ENCODE measurements at places on chromosomes 11 and 22. TPM values are rescaled to one million over a fixed set of nuclear protein-coding genes. Genes with fewer than 3 reads are reported as not detected.

SPI1 gene
- 0.44 TPM for total RNA-seq

DNA sequence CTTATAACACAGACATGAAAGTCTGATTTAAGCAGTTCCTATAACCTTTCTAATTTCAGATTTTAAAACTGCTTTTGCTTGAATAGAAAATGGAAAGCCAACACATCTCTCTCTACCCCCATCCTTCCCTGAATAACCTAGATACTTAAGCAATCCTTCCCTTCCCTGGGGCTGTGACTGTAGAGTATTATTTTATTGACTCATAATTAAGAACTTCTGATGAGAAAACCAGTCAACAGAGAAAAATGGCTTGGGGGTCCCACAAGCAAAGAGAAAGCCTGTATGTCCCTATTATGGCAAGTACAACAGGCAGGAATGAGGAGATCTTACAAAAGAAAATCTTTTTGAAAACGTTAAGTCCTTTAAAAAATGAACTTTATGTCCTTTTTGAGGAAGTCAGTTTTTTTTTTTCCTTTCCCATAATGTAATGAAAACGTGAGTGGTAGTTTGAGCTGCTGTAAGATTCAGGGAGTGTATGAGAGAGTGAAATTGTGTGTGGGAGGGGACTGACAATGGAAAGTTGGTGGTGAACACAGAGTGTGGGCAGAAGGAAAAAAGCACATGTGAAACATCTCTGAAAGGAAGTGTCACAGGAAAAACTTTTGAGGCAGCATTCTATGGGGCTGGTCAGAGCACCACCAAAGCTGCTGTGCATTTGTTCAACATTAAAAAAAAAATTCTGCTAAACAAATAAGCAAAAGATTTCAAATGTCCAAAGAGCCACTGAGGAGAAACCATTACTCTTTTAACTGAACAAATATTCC is 154.6 kb downstream of the MAML2 start:
- DNase-seq = no peak

DNA sequence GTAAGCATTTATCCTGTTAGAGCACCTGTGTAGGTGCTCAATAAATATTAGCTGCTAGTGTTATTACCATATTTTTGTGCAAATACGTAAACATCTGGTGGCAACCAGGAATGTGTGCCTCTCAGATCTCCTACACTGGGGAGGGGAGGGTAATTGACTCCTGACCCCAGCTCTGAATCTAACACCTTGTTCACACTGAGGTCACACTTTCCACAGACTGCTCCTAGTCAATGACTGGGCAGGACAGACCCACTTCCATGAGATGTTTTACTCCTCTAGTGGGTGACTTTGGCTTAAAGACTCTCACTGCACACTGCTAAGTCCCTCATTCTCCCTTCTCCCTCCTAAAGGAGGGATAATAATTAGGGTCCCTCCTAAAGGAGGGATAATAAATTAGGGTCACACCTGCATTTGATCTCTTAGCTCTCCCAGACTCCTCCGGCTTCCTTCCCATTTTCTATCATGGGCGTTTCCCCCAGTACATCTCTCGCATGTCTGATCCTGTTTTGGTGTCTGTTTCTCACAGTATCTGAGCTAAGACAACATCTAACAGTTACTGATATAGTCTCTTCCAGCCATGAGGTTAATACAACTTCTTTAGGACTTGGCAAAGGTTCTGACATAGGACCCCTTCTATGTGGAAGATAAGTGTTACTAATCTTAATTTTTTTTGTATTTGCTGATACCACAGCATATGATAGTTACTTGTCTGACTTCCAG is 8.0 kb downstream of the CSTPP1 start:
- DNase-seq = no peak

DNA sequence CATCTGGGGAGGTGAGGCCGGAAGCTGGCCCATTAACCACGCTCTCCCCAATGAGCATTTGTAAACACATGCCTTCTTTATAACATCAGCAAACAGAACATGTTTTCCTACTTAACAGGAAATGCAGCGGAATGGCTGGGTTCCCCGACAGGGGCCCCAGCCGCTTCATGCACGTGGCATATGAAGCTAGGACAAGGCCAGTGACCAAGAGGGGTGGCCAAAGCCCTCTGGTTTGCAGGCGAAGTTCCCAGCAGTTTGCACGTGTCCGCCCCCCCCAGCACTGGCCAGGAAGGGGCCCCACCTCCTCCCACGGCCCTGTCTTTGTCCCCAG is 38.7 kb upstream of the LINC01488 start:
- no peak for DNase-seq

- no peak for DNase-seq
These were observed 2.4 kb upstream of the SGSM3 start for GRCh38 chr22:40368016-40368415.

Measured in gastrocnemius medialis (tissue), 4 donors.